ENCODE measurements at places on chromosomes 4 and X.

- DNase-seq = peak; percentile 87
These were observed at the start of gene TRAM1L1 for GRCh38 chr4:117084866-117085701. TRAM1L1 (minus strand) TSS chr4:117085576; CDS start chr4:117085393, 183 bp downstream.

DNA sequence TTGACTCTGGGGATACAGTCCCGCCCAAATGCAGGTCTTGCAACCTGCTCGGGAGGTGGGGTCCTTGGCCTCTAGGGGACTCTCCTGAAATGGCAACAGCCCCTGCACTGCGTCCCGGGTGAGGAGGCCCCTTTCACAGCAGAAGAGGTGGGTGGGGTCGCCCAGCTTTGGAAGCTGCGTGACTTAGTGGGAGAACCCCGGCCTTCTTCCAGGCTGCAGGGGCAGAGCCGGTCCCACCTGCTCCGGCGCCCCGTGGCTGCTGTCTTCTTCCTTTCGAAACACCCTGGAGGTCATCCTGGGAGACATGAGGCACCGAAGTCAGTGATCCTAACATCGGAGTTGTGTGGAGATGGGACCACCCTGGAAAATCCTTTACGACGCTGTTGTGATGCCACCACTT, 103.7 kb upstream of the ADRA2C start:
- no peak for DNase-seq

- DNase-seq = no peak
These were observed 354.0 kb downstream of the HS3ST1 start for GRCh38 chr4:11074581-11075241.

- DNase-seq = no peak
These were observed 9.9 kb downstream of the VEGFC start for GRCh38 chr4:176782794-176783193.

DNA sequence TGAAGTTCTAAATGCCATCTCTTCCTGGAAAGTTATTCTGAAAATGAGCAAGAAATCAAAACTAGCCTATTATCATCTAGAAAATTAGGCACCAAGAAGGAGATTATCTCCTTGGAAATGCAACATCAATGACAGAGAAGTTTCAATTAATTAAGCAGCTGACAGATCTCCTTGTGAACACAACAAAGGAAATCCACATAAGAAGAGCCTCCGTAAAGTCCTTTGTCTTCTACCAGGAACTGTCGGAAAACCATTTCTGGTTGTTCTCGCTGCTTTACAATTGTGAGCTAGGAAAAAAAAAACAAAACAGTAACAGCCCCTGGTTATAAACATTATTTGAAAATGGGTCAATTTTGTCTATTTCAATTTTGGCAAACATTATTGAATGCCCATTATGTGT, 38.2 kb downstream of the METTL14 start:
- DNase-seq = no peak

DNA sequence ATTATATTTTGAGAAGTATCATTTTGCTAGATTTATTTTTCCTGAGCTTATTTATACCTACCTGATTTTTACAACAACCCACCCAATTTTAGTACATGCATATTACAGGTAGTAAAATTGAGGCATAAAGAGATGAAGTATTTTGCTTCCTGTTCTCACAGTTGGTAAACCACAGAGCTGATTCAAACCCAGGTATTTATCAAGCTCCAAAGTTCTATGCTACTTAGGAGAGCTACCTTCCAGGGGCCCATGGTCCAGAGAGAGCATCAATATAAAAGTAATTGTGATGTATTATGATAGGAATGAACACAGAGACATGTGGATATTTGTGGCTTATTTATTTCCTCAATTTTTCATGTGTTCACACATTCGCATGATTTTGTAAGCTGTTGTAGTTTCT, 20.2 kb upstream of the GBA3 start:
- DNase-seq = no peak

DNA sequence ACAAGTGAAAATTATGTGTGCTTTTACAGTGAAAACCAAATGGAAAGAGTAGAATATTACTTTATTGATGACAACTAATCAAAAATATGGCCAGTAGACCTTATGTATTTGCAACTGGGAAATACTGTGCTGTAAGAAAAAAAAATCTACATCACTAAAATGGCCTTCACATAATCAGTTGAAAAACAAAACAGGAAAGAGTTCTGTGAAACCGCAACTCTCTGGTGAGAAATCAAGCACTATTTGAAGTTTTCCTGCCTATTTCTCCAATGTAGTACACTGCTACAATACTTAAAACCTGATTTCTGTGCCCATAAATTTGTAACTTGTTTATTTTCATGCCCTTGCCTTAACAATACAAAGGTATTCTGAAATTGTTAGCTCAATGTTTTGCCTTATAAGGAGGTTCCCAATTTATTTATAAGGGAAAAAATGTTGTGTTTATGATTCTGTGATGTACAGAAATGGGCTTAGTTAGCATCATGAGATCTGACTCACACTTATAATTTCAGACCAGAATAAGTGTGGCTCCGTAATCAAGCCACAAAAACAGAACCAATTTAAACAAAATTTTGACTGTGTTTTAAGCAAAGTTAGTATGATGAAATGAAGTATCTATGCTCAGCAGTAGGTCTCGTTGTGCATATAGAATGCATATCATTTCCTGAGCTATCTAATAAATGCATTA, 147.1 kb downstream of the FAT4 start:
- DNase-seq = no peak

DNA sequence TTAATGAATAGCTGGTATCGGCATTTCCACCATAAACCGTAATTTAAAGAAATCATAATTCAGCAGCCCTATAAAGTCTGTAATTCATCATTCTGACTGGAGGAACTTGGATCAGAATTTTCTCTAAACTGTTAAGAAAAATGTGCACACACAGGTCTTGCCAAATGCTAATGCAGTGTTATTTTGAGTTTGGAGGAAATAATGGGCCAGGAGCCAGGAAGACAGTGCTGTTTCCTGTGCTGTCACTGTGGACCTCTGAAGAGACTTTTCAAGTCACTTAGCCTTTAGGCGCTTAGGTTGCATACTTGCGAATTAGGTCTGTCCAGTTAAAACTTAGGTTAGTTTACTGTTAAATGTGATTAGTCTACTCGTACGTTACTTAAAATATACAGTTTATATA, 137.5 kb upstream of the ANXA3 start:
- no peak for DNase-seq

DNA sequence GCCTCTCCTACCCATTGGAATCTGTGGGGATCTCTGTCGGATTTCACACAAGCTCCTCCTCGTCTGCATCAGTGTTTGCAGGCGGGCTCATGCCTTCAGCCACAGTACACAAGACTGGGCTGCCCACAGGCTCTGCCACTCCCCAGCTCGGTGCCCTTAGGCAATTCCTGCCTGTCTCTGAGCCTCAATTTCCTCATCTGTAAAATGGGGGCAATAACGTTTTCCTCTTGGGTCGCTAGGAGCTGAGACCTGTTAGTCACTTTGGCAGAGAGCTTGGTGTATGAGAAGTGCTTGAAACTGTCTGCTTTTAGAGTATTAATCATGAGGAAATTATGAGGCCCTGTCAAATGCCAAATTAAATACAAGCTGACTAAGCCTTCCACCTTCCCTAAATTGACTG, 27.6 kb upstream of the MSX1 start:
- DNase-seq = no peak

DNA sequence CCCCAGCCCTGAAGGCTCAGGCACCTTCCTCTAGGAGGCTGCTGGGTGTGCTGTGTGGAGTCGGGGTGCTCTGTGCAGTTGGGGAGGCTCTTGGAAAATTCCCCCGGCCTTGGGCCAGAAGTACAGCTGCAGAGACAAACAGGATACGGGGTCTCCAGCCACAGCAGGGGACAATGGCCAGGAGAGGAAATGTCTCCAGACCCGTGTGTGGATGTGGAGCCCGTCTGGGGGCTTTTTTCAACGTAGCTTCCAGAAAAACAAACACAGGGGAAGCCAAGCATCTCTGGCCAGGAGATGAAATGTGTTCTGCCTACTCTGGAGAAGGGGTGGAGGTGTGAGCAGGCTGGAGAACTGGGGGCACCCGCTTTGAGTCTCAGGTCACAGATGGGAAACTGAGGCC, 3.7 kb upstream of the SH3TC1 start:
- DNase-seq = no peak

DNA sequence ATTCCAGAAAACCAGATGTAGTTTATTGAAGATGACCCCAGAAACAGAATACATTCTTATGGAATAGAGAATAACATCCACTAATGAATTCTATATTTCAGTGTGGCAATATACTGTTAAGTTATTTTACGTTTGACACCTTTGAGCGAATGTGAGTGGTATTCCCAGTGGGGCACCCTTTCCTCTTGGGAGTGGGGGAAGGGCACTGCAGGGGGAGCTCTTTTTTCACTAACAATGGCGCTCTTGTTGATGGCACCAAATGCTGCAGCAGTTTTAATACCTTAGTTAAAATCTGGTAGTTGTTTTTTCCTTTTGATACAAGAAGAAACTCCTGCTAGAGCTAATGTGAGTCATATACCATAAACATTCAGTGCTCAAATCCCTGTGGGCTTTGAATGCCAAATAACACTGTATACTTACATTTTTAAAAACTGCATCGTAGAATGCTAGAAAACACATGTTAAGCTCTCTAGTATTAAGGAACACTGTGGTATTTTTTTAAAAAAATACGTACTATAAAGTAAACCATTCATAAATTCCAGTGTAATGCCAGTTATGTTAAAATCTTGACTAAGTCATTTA, 178.5 kb downstream of the DCHS2 start:
- no peak for DNase-seq

- DNase-seq = no peak
These were observed 2.6 kb downstream of the FAAH2 start for GRCh38 chrX:57289089-57289488.

DNA sequence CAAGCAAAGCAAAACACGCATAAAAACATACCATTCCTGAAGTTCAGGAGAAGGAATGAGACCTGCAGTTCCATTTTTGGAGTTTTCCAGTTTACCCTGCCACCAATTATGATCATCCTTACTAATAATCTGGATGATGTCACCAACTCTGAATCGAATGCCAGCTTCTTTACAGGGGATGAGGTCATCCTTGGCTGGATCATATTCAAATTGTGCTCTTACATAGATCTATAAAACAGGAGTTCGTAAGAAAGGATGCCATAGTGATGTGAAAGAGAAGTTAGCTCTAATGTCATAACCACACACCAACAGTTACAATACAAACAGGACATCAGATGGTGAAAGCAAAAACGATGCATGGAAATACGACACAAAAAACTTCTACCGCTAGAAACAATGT, 106.5 kb downstream of the NYX start:
- no peak for DNase-seq

GRCh38 chr4:94811643-94812042, 53.9 kb downstream of the BMPR1B start:
- DNase-seq = no peak

- no peak for DNase-seq
These were observed 403.1 kb downstream of the DCAF12L2 start for GRCh38 chrX:125762954-125763353.

DNA sequence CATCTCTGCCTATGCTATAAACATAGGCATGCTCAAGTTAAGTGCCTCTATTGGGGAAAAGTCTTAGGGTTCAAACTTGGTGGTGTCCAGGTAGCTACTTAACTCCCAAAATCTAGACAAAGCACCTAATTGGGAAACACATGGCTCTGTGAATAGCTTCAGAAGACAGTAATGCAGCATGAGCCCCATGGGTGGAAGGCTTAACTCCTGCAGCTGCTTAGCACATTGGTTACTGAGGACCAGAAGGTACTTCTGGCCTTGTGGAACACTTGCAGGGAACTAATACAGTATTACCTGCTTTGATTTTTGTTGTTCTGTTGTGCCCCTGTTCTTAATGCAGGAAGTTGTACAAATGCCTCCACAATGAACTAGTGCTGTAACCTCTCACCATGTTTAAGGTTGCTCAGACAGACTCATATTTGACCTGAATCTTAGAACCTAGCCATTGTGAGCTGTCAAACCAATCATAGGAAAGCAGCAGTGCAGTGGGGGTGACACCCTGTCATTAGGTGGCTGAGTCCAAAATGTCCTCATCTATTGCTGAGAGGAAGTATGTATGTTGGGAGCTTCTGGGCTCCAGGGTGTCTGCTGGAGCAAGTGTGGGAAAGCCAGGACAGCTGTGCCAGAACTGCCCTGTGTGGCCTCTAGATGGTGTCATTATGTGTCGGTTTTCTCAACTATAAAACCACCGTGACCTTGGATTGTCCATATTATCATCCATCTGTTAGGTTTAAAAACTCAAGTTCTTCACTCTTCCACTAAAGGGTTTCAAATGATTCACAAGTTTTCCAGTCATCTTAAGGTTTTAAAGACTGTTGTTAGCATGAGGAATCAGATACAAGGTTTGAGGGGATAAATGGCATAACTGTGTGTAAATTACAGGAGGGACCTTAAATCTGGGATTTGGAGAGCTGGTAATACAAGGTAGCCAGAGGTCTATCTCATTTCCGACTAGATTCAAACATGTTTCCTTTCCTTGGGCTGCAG, 69.9 kb upstream of the WDR1 start:
- DNase-seq = no peak

- DNase-seq = peak; percentile 4
These were observed 29.3 kb downstream of the FAM199X start for GRCh38 chrX:104195489-104196084.

All from SK-N-DZ (cell line).